Left cardiac atrium (tissue), 4 donors: ENCODE measurements at places on chromosomes 7 and 10.
A peak's percentile ranks its signal among the peaks of the same experiment; 100 is the strongest.

GRCh38 chr10:96671211-96671890 lies 49.0 kb downstream of the PIK3AP1 start:
- DNase-seq, result no peak

GRCh38 chr7:11638011-11638774 lies 193.8 kb downstream of the THSD7A start:
- no peak for DNase-seq

DNA sequence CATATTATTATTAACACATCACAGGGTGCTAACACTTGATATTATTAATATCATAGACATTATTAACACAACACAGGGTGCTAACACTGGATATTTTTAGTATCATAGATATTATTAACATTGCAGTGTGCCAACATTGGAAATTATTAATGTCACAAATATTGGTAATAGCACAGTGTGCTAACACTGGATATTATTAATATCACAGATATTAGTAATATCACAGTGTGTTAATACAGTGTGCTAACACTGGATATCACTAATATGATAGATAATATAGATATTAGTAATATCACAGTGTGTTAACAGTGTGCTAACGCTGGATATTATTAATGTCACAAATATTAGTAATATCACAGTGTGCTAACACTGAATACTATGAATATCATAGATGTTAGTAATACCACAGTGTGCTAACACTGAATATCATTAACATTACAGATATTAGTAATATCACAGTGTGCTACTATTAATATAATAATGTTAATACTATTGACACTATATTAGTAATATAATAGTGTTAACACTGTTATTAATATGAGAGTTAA lies 1.6 kb upstream of the TMEM225B start:
- no peak for DNase-seq

DNA sequence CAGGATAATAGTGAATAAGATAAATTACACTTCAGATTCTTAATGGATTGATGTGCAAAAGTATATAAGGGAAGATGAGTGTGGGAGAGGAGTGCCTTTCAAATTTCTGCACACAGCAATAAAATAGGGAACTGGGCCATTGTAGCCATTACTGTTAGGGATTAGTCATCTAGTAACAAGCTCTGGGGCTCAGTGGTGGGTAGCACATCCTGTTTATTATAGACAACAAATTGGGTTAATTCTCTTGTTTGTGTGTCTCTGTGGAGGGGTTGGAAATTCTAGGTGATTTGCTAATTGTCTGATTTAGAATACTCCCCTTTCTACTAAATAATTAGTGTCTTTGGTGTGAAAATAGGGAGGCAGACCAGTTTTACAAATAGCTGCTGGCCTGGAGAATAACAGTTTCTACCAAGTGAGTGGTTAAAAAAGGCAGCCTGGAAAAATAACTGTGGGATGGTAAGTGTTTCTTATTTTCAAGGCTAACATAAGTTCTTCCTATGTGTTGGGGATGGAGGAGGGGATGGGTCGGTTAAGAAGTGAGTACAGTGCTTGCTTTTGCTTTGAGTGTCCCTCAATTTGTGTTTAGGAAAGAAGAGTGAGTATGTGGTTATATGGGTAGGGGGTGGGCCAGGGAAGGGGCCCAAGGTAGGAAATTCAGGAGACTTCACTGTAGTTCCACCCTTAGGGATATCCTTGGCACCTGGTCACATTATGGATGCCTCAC lies 43.3 kb upstream of the TMEM248 start:
- no peak for DNase-seq

DNA sequence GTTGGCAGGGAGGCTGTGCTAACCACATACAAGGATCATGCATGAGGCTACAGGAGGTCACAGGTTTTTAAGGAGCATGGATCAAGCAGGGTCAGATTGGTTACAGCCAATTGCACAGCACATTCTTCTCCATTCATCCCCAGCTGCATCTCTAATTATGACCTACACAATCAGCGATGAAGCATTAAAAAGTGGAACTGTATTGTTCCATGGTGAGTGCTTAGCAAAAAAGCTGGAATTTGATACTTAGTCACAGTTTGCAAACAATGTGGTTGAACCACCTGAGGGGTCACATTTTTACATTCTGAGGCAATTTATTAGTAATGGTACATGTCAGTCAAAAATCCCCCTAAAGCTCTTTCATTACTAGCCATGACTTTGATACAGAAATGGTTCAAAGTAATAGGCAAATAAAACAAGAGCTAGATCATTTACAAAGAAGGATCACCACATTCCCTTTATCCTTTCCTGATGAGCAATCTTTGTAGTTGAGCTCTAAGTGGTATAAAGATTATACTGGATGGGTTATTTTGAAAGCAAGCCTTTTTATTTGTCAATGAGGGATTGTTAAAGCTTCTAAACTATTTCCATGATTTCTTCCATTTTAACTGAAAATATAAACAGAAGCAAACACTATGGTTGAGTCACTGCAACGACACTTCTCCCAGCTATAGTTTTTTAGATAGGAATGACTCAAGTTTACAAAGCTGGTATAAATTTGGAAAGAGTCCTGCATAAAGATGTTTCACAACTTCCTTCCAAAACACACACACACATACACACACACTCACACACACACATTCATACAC lies 217.8 kb upstream of the SEMA3A start:
- no peak for DNase-seq

- DNase-seq, result no peak
These were observed 34.1 kb downstream of the DNAJB9 start for GRCh38 chr7:108603656-108604306.

GRCh38 chr7:15015545-15016314 lies 113.2 kb upstream of the DGKB start:
- peak; percentile 24 for DNase-seq

DNA sequence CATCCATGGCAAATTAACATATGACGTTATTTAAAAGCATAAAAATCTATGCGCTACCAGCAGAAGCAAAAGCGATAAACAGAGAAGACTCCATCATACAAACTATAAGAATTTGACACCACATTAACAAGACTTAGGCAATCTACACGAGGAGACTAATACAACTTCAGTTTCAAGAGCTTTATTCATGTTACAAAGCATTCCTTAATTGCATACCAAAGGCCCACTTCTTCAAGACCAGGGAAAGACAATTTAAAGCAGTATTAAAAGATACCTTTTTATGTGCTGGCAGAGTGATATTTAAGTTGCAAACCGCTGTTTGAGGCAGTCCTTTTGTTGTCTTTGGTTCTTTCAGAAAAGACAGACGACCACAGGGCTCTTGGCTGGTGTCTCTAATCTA lies 176.0 kb upstream of the CCDC6 start:
- no peak for DNase-seq

DNA sequence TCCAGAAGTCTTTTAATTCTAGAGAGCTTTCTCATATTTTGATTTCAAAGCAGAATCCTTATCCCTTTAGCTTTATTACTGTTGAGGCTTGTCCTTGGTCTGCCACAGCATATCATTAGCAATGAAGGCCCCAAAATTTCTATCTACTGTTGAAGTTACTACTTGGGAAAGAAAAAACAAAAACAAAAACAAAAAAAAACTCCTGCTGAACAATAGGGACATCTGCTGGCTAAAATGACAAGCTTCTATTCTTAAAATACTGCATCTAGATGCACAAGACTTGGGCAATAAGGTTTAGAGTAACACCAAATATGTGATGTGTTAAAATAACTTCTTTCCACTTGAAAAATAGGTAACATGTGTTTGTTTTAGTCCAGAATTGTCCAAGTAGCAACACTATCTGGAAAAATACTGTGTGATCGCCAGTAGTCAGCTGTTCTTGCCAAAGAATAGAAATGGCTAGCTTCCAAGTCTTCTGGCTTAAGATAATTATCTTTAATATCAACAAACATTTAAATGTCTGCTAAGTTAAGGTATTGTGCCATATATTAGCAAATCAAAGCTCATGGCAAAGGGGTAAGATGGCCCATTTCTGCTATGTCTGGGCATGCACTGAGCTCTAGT lies 3.8 kb upstream of the DMTF1 start:
- DNase-seq, result no peak

DNA sequence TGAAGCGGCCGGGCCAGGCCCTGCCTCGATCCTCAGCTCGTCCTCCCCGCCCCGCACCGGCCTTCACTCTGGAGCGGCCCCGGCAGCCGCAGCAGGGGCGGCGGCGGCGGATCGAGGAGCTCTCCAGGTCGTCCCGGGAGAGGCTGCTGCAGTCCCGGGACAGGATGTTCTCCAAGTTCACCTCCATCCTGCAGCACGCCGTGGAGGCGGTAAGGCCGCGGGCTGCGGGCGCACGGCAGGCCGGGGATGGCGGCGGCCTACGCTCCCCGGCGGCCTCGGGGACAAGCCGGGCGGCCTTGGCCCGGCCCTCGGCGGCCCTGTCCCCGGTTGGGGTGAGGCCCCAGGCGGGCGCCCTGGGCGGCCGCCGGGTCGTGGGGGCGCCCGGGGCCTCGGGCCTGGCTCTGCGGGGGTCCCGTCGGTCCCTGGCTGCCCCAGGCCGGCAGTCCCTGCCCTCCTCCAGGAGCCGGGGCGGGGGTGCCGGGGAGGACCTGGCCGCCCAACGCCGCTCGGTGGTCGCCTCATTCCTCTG lies 399 bp downstream of the FHIP2A start:
- peak; percentile 29 for DNase-seq

DNA sequence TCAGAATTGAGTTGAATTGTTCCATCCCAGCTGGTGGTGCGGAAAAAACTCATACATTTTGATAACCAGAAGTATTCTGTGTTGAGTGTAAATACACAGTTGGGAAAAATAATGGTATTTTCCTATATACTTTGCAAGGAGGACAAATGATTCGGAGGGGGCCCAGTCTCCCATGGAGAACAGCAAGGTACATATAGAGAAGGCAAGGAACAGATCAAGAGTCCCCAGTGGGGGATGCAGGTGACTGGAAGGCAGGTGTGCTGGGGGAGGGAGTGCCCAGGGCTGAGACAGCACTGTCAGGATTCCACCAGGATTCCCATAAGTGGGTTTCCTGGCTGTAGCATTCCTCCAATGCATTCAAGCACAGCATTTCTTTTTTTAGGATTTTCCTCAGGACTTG lies 10.8 kb upstream of the ADCY1 start:
- no peak for DNase-seq

- DNase-seq, result no peak
These were observed 123.6 kb upstream of the GDF10 start for GRCh38 chr10:47176206-47176902.

GRCh38 chr10:5659702-5660528 lies 6.5 kb downstream of the ASB13 start:
- peak; percentile 51 for DNase-seq

GRCh38 chr7:140122965-140123364 lies 53.8 kb downstream of the KDM7A start:
- DNase-seq, result no peak

DNA sequence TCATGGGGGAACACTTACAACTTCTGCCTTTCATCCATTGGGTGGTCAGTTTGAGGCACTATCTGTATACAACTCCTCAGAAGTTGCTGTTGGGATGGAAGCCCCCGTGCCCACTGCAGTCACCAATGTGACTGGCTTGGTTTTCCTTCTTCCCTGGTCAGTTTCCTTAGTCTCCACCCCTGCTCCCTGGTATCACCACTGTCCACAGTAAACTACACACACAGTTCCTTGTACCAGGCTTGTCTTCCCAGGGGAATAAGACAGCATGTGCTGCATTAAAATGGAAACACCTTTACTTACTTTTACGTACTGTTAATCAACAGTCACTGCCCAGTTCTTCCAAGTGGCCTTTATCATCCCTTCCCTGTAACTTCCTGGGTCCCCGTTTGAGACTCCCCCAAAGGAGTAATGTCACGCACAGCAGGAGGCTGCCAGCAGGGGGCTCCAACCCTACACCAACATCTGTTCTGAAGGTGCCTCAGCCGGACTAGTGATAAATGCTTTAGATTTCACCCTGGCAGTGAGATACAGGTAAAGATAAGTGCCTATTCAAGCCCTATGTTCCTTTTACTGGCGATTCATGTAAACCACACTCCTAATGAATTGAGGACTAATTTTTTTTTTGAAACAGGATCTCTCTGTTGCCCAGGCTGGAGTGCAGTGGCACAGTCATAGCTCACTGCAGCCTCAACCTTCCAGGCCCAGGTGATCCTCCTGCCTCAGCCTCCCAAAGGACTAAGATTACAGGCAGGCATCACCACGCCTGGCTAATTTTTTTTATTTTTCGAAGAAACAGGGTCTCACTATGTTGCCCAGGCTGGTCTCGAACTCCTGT lies 45.3 kb upstream of the PIK3AP1 start:
- DNase-seq, result peak; percentile 71

DNA sequence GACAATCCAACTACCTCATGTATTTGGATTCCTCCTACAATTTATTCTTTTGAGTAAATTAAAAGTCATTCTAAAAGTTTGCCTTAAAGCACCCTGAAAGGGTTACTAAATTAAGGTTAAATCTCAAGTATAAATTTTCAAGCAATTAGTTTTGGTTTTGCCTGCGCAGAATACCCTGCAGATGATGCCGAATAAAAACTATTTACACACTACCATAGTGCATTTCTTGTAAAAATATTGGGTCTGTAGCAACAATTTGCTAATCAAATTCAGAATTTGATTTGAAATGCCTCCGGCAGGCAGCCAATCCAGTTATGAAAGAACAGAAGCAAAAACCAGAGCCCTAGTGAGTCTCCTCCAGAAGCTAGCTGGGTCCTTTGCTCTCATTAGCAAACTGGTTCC lies 122.2 kb downstream of the TWIST1 start:
- no peak for DNase-seq

DNA sequence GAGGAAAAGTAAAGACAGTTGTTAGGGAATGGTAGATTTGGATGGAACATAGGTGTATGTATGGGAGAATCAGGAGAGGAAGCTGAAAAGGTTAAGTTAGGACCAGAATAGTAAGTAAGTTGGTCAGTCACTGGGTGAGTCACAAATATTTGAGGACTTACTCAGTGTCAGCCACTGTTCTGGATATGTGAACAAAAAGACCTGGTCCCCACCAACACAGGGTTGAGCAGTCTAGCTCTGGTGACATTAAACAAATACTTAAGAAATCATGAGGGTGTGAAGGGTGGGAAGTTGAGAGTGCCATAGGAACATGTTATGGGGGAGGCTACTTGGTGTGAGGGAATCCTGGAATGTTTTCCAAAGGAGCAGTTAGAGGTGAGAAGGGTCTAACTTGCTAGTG lies 246.9 kb downstream of the PTEN start:
- no peak for DNase-seq

DNA sequence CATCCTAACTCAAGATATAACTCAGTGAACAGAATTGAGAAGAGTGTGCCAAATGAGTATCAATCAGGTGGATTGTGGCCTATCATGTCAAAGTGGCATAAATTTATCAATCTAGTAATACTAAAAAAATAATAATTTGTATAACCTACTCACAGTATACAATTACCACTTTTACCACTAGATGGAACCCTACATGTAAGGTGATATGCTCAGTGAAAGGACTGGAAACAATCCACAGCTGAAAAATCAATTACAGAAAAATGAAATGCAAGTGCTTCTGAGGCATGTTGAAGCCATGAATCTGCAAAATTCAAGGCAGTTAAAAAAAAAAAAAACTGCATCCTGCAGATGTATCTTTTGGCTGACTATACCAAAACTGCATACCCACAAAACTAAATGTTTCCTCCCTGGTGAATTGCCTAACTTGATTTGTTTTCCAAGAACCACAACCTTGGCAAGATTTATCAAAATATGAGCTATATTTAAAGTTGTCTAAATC lies 13.9 kb downstream of the ARHGAP19 start:
- DNase-seq, result no peak

- no peak for DNase-seq
These were observed 228.5 kb downstream of the CDK14 start for GRCh38 chr7:90824386-90825307.
